GM04503 (cell line): ENCODE measurements at places on chromosomes 4 and X.

- no peak for DNase-seq
Measured at GRCh38 chr4:2825740-2826139, 17.9 kb upstream of the ADD1 start.

- no peak for DNase-seq
Measured at GRCh38 chr4:48907706-48908477, 1.3 kb upstream of the OCIAD2 start.

- DNase-seq, result no peak
Measured at GRCh38 chrX:63511361-63511760, 160.2 kb upstream of the SPIN4 start.

GRCh38 chrX:38937400-38937799 is 136.1 kb downstream of the MID1IP1 start:
- no peak for DNase-seq

- no peak for DNase-seq
Measured at GRCh38 chr4:77124576-77124975, 32.4 kb upstream of the CCNG2 start.

- DNase-seq, result no peak
Measured at GRCh38 chrX:17595456-17596035, 141.7 kb upstream of the SCML1 start.

GRCh38 chr4:68076194-68076593 is 53.5 kb downstream of the TMPRSS11F start:
- DNase-seq, result no peak

GRCh38 chr4:148557793-148558192 is 115.6 kb upstream of the NR3C2 start:
- no peak for DNase-seq

GRCh38 chr4:158442736-158443135 is 78.9 kb upstream of the RXFP1 start:
- DNase-seq, result no peak

DNA sequence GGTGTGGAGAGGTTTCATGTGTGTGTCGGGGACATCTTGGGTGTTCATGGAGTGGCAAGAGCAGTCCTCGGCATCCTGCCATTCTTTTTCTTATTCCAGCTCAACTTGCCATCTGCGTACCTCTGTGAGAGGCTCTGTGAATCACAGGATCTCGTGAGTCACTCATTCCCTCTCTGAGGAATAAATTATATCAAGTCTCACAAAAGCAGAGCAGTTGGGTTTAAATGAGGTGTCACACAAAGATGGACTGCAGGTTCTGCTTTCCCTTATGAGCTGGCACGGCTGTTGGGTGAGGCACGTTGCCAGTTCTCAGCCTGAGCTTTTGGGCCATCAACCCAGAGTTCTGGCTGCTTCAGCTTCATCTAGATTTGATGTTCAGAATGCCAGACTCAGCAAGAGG is 6.8 kb upstream of the OCIAD2 start:
- DNase-seq, result peak; percentile 58

DNA sequence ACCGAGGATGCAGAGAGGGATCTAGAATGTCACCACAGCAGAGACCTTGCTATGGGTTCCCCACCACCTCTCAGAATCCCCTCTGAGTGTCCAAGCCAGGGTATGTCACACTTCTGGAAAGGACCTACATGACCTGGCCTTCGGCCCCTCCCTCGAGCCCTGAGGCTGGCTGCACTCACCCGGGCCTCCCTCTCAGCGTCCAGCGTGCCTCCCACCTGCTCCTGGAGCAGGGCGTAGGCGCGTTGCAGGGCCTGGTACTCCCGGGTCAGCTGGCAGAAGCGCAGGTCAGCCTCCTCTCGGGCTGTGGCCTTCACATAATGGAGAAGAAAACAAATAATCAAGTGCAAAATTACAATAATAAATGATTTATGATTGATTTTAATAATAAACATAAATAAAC is 43.9 kb upstream of the C4orf50 start:
- no peak for DNase-seq

DNA sequence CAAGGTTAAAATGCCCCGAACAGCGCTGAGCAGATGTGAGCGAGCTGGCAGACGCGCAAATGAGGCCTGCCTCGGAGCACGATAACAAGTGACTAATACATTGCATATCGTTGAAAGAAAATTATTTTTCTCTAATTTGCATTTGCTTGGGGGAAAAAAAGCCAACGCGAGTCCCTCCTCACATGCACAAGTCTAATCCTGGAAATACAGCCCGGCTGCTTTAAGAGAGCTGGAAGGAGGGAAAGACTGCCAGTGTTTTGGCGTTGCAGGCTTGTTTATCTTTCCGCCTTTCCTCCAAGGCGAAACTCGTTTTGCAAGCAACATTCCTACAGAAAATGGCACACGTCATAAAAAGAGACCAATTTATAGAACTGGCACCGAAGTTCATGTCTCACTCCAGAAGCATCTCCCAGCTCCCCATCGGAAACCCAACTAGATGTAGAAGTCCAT is 12.6 kb downstream of the BCOR start:
- DNase-seq, result peak; percentile 58

DNA sequence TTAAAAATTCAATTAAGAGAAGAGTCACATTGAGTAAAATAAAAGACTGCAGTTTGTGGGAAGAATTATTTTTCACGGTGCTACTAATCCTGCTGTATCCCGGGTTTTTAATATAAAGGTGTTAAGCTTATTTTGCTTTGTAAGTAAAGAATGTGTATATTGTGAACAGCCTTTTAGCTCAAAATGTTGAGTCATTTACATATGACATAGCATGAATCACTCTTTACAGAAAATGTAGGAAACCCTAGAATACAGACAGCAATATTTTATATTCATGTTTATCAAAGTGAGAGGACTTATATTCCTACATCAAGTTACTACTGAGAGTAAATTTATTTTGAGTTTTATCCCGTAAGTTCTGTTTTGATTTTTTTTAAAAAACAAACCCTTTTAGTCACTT is 39.7 kb downstream of the IRS4 start:
- no peak for DNase-seq

DNA sequence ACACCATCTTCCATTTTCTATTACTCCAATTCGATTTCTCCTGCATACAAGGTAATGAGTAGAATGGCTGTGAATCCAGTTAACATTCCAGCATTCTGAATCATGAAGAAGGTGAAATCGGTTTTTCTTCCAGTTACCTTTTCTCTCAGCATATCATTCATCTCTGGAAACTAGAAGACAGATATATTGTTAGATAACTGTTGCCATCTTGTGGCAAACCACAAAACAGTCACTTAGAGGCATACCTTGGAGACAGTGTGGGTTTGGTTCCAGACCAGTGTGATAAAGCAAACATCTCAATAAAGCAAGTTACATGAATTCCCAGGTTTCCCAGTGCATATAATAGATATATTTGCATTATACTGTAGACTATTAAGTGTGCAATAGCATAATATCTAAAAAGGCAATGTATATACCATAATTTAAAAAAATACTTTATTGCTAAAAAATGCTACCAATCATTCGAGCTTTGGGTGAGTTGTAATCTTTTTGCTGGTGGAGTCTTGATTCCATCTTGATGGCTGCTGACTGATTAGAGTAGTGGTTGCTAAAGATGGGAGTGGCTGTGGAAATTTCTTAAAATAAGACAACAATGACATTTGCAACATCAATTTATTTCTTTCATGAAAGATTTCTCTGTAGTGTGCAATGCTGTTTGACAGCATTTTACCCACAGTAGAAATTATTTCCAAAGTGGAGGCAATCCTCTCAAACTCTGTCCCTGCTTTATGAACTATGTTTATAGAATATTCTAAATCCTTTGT is 82.1 kb downstream of the SLC39A8 start:
- DNase-seq, result peak; percentile 1

GRCh38 chrX:48792219-48792618 is 5.8 kb downstream of the GATA1 start:
- no peak for DNase-seq

DNA sequence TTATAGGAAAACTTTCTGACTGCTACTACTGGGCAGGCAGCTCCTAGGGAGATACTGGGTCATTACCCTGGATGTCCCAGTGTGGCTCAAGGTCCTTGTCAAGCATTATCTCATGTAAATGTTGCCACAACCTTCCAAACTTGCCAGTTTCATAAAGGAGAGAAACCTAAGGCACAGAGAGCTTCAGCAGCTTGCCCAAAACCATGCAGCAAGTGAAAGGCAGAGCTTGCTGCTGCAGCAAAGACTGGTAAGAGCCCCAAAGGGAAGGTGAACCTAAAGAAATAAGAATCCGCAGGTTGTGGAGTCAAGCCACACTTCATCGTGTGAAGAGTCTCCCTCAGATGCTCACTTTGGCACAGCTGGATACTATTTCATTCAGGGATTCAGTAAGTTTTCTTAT is 2.3 kb downstream of the MPP1 start:
- no peak for DNase-seq

GRCh38 chr4:81031796-81032551 is 1.5 kb downstream of the BMP3 start:
- DNase-seq, result no peak

DNA sequence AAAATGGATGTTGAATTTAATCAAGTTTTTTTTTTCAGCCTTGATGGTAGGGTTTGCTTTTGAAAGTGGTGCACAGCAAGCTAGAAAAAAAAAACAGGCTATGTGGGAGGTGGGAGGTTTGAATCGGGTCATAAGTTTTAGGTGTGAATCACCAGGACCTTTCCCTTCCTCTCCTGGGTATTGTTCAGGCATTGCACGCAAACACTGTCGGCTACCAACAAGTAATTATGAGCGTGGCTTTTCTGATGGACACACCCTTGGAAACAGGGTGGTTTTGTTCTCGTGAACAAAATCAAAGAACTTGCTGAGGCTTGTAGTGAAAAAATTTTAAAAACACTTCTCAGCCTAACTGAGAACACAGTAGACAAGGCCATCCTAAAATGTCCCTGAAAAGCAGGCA is 18.1 kb downstream of the PIR start:
- DNase-seq, result no peak

- DNase-seq, result no peak
Measured at GRCh38 chr4:147678796-147679549, 5.0 kb downstream of the PRMT9 start.

DNA sequence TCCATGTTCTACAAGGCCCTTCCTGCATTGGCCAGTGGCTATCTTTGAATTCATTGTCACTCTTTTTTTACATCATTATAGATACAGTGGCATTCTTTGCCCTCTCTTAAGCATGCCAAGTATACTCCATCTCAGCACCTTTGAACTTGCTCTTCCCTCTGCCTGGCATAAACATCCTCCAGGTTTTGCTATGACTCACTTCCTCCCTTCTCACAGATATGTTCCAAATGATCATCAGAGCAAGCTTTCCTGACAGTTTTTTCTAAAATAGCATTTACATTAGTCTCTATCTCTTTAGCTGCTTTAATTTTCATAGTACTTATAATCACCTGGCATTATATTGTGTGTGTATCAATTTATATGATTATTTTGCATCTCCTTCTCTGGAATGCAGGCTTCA is 553.3 kb upstream of the MAGEB2 start:
- peak; percentile 17 for DNase-seq

- no peak for DNase-seq
Measured at GRCh38 chr4:186827534-186827897, 103.9 kb upstream of the FAT1 start.

GRCh38 chr4:38873290-38873944 is 5.8 kb downstream of the FAM114A1 start:
- no peak for DNase-seq

- no peak for DNase-seq
Measured at GRCh38 chr4:26220696-26221095, 100.1 kb upstream of the RBPJ start.

DNA sequence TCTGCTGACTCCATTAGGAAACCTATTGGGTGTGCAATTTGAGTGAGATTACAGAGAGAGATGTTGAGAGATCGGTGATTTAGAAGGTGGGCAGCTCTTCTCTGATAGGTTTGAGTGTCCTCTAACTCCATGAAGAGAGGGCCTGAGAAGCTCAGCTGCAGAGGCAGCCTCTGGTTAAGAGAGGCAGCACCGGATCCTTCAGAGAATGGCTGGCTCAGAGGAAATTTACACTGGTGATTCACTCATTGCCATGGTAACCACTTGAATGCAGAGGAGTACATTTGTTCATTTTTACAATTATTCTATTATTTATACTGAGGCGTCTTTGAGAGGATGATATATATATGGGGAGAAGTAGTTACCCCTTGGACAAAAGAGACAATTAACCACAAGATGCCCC is 171.7 kb downstream of the PDGFRA start:
- DNase-seq, result peak; percentile 51

DNA sequence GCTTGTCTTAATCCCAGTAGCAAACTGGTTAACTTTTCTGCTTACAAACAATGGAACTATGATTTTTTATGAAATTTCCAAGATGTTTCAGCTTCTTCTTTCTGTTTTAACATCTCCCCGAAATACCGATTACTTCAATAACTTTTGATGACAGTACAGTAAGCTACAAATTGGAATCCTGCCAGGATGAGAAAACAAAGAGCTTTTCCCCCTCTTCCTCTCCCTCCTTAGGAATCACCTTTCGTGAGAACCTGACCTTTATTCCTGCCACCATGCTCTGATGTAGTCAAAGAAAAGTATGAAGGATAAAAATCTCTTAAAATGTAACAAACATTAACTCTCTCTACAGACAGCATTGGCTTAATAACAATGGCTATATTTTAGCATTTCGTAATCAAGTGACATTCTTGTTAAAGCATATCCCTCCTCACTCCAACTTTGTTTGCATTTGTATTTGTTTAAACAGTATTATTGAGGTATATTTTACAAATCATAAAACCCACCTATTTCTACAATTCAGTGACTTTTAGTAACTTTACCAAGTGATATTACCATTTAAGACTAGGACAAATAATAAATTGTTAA is 148.7 kb upstream of the NAP1L5 start:
- no peak for DNase-seq

GRCh38 chr4:54945838-54946237 is 179.6 kb downstream of the KDR start:
- no peak for DNase-seq

- DNase-seq, result no peak
Measured at GRCh38 chrX:112822892-112823291, 17.7 kb downstream of the AMOT start.

DNA sequence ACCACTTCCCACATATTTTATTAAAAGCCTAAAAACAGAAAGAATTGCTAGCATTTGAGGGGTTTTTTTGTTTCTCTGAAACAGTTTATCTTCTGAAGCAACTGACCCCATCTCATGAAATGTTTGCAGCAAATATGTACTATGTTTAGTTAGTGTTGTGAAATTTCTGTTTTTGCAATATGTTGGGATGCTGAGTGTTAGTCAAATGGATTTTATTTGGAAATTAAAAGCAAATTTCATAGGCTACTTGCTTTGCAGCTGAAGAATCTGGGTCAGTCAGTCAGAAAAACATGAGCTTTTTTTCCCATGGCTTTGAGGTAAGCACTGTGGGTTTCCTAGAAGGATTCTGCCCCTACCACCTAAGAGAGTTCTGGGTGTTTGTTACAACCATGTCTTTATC is 184.9 kb upstream of the DKK2 start:
- no peak for DNase-seq

DNA sequence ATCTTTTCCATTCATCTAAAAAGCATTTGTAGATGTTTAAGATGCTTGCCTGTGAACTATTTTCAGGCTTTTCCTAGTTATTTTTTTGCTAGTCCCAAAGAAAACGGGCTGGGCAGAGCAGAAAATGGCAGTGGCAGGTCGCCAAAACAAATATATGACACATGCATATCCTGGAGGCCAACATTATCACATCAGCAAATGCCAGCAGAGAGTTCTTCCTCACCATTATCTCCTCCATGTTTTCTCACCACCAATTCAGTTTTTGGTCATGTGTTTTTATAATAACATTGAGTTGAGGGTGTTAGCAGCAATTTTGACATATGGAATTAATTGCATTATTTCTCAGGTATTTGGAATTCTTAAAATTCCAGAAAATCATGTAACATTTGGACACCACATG is 97.9 kb upstream of the EOLA2 start:
- no peak for DNase-seq

- DNase-seq, result no peak
Measured at GRCh38 chrX:20571611-20572010, 304.9 kb upstream of the RPS6KA3 start.
